ENCODE measurements at places on chromosomes 11 and 22.

- no peak for DNase-seq
Observed at GRCh38 chr11:117220568-117220967, 11.3 kb downstream of the PCSK7 start.

DNA sequence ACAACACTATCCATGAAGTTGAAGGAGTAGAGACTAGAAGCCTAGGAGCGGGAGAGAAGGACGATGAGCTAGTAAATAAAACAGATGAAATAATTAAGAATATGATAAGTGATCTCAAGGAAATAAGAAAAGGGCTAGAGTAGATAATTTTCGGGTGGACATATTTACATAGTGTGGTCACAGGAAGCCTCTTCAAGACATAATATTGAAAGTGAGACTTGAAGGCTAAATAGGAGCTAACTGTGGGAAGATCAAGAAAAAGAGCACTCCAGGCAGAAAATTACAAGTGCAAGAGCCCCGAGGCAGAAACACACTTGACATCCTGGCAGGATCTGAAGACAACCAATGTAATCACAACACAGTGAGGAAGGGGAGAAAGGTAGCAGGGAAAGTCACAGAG lies 11.9 kb upstream of the PPFIBP2 start:
- no peak for DNase-seq

GRCh38 chr22:33726294-33726734 lies 194.0 kb downstream of the LARGE1 start:
- no peak for DNase-seq

GRCh38 chr22:16970446-16970845 lies 37.6 kb downstream of the GAB4 start:
- no peak for DNase-seq

- DNase-seq: no peak
Observed at GRCh38 chr11:129208863-129209262, 16.7 kb upstream of the ARHGAP32 start.

GRCh38 chr11:102882389-102883024 lies 7.7 kb upstream of the MMP12 start:
- DNase-seq: no peak

DNA sequence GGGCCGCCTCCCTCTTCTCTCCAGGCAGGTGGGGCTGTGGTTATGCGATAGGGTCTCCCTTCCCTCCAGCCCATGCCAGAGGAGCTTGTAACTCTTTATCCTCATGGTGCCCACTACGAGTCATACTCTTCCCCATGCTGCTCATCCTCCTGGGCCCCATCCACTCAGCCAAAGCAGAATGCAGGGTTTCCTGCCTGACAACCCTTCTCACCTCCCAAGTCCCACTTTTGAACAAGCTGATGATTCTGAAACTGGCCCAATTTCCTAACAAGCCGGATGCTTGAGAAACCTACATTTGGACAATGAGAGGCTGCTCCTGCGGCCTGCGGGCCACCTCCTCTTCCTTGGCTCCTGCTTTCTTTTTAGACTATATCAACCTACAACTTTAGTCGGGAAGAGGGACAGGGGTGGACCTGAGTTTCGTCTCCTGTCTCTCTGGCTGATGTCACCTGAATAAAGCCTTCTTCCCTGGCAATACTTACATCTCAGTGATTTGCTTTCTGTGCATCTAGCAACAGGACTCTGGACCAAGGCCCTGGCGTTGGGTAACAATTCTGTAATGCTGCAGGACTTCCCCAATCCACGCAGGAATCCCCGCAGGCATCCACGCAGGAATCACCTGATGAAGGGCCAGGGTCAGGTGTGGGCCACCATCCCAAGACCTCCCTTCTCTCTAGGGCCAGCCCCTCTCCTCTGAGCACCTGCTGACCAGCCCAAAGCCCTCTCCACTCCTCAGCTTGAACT lies 1.5 kb upstream of the NDUFS8 start:
- DNase-seq: no peak

GRCh38 chr11:47389577-47390421 lies 11.5 kb upstream of the SPI1 start:
- no peak for DNase-seq

DNA sequence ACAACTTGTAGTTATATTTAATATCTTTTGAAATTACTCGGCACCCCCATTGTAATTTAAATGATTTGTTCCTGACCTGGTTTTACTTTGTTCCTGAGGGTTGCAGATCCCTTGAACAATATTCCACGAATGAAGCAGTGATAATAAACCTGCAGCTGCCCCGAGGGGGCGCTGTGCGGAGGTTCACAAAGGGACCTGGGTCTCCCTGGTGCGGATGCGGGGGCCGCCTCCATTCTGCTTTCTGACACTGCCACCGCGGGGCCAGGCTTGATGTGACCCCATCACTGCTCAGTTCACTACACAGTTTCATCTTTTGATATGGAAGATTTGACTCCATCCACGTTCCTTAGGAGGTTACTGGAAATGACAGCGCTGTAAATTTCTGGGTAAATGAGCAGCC lies 62.9 kb upstream of the PRODH start:
- no peak for DNase-seq

DNA sequence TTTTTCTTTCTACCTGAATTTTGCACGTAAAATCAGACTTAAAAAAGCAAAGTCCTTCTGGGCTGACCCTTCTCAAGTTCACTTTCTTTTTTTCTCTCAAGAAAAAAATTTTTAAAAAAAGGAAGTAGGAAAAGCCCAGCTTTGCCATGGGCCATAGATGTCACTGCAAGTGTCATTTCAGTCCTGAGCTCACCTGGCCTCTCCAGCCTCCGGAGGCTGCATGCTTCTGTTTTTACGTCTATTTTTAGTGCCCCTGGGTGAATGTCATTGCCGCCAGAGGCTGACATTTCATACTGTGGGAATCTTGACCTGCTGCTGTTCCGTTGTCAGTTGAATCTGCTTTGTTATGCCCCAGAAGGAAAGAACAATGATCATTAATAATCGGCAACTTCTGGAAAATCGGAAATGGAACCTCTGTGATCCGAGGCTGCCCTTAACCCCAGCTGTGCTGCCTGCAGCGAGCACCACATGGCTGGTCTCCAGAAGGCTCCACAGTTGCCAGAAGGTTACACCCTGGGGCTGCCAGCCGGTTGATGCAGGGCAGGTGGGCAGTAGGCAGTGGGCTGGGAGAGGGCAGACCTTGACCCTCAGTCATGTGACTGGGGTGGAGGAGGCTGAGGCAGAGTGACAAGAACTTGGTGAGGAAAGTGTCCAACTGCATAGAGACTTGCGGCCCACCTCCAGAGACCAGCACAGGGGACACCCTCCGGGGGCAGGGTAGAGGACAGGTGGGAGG lies 16.7 kb upstream of the MYEOV start:
- no peak for DNase-seq

DNA sequence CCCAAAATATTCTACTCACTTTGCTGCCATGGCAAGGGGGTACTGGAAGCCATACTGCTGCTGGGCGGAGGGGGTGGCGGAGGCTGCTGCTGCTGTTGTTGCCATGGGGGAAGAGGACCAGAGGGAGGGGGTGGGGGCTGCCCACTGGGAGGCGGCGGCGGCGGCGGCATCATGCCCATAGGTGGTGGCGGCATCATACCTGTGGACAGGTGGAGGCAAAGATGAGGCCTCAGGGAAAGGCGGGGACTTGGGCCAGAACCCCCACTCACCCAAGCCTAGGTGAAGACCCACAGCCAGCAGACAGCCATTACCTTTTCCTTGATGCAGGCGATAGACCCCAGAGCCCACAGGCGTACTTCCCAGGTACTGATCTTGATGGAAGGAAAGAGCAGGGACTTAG lies 7.1 kb upstream of the PYGM start:
- no peak for DNase-seq

DNA sequence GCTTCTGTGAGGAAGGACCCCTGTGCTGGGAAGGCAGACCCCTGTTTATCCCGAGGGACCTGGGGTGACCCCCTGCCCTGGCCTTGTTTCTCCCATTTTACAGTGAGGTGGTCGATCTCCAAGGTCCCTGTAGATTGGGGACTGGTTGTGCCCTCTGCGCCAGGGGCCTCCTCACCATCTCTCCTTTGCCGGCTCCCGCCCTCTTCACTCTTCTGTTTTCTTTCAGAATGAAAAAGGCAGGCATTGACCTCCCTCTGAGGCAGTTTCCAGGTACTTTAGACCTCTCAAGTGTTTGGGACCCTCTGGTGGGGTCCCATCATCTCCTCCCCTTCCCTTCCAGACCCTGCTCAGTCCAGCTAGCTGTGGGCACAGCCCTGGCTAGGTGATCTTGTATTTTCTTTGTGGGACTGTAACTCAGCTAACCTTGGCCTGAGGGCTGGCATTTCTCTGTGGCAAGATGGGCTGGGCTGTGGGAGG lies 1.5 kb downstream of the SERPINH1 start:
- DNase-seq: no peak

- no peak for DNase-seq
Observed at GRCh38 chr11:119892311-119892808, 163.4 kb upstream of the NECTIN1 start.

DNA sequence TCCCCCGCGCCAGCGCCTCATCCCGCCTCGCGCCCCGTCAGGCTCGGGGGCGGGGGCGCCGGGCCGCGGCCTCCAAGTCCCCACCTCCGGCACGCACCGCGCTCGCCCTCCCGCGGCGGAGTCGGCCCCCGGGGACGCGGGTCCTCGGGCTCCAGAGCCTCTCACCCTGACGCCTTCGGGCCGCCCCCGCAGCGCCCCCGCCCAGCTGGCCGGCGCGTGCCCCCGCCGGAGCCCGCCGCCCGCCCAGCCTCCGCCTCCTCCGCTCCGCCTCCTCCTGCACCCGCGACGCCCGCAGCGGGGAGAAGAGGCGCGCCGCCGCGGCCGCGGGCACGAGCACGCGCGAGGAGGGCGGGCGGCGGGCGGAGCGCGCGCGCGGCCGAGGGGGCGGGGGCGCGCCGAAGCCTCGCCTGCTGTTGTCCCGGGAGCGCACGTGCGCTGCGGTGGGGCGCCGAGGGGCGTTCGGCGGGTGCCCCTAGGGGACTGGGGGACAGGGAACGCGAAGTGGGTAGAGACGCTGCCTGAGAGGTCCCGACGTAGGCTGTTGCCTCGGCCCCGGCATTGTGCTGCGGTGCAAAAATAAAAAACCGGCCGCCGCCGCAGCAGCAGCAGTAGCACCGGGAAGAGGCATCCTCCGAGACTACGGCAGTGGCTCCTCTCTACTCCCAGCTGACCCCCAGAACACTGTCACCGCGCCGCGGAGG lies 87.4 kb upstream of the ARHGAP32 start:
- DNase-seq: peak; percentile 91

GRCh38 chr22:43481568-43482317 lies 69.9 kb downstream of the MPPED1 start:
- DNase-seq: no peak

DNA sequence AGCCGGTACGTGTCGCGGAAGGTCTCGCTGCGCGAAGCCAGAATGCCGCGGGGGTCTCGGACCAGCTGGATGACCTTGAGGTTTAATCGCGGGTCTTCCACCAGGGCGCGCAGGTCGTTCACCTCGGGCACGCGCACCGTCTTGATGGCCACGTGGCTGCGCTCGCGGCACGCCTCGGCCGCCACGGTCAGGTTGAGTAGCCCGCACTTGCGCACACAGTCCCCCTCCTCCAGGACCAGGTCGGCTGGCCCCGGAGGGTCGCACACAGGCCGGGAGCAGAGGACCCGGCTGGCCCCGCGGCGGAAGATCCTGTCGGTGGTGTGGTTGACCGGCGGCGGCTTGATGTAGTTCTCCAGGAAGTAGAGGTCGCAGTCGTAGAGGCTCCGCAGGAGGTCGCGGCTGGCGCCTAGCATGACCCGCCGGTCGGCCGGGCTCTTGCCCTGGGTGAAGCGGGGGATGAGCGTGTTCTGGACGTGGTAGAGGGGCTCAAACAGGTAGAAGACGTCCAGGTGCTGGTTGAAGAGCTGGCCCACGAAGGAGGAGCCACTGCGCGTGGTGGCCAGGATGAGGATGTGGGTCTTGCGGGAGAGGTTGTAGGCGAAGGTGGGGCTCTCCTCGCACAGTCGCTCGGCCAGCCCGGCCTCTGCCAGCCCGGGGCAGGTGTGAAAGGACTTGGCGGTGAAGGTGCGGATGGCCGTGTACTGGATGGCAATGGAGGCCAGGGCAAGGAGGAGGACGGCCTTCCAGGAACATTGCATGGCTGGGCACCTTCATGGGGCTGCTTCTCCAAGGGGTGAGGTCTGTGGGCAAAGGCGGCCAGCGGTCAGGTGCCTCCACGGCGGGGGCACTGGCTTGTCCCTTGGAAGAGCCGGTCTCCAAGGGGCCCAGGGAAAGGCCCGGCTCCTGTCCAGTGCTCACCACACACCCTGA lies 15.0 kb downstream of the CHST1 start:
- no peak for DNase-seq

DNA sequence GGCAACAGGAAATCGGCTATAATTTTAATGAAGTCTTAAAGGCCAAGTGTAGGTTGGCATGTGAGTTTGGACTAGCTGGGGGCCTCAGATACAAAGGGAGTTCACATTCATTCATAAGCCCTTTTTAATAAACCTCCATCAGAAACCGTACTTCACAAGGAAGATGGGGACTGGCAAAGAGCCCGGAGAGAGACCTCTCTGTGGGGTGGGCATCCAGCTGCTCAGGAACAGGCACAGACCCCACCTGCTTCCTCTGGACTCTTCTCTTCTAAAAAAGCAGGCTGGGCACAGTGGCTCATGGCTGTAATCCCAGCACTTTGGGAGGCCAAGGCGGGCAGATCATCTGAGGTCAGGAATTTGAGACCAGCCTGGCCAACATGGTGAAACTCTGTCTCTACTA lies 3.9 kb upstream of the ARFGAP3 start:
- peak; percentile 88 for DNase-seq

GRCh38 chr11:46367244-46367915 lies 14.1 kb upstream of the MDK start:
- peak; percentile 40 for DNase-seq

- no peak for DNase-seq
Observed at GRCh38 chr22:22714600-22715335, 70.4 kb downstream of the GGTLC2 start.

DNA sequence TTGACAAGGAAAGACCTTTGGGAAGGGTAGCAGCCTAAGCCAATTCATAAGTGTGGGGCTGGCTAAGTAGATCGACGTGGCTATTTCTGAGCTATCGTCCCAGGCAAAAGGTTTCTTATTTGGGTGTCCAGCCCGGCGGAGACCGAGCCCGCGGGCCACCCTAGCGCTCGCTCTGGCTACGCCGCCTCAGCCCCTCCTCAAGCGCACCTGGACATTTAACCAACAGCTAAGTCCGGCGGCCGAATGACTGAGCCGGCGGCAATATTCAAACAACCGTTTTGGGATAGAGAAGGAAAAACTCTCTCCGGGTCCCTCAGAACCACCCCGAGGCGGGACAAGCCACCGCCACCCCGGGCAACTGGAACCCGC lies 457 bp downstream of the RNF141 start:
- DNase-seq: no peak

DNA sequence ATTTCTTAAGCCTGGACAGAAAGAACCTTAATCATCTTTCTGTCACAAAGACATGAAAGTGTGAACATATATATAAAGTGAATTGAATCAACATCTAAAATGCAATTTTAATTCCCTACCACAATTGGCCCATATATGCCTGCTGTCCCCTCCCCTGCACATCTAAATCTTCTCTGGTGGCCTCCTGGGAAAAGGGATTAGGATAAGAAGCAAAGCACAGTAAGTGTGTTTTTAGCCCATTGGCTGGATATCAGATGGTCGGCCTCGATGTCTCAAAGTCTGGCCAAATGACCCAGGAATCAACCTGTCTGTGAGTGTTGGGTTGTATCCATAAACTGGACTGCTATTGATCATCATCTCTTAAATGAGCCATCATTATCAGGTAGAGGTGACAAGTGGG lies 5.8 kb downstream of the MMP3 start:
- DNase-seq: no peak

- no peak for DNase-seq
Observed at GRCh38 chr11:119266063-119266462, 50.9 kb downstream of the MCAM start.

GRCh38 chr11:117743121-117743815 lies 53.7 kb downstream of the DSCAML1 start:
- DNase-seq: peak; percentile 56

- peak; percentile 63 for DNase-seq
Observed at GRCh38 chr11:116879800-116880625, 42.6 kb upstream of the APOA1 start.

All from NCI-H1092 (cell line).